ENCODE measurements at places on chromosomes 3 and 15.

GRCh38 chr3:16319307-16319706, 54.3 kb downstream of the OXNAD1 start:
- no peak for DNase-seq

- no peak for DNase-seq
Measured at GRCh38 chr15:96166223-96167200, 164.0 kb upstream of the NR2F2 start.

DNA sequence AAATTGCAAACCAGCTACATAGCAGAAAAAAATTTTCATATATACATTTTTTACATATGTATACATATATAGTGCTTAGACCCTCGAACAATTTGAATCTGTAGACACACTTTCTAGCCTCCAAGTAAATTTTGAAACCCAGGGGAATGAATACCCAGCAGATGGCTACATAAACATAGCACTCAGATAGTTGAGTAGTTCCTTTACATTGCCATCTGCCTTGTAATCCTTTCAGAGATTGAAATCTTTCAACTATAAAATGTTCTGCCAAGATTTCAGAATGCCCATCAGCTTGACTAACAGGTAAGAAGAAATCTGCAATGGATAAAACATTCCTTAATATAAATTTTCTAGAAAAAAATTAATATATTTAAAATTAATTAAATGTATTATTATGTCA, 1333.5 kb upstream of the CADM2 start:
- DNase-seq: no peak

DNA sequence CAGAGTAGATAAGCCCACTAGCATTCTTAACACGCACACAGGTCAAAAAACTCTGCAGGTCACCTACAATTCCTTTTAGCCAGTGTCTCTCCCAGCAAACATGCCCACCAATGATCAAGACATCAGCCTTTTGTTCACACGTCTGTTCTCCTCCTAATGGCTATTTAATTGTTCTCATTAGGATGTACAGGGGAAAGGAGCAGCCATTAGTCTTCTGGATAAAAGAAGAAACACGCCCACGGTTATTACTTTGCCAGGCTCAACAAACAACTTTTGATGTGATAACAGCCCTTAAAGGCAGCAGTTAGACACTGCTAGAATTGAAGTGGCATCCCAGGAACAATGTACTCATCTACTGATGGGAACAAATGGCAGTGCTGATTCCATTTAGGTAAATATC, 108.8 kb downstream of the NTRK3 start:
- DNase-seq: no peak

DNA sequence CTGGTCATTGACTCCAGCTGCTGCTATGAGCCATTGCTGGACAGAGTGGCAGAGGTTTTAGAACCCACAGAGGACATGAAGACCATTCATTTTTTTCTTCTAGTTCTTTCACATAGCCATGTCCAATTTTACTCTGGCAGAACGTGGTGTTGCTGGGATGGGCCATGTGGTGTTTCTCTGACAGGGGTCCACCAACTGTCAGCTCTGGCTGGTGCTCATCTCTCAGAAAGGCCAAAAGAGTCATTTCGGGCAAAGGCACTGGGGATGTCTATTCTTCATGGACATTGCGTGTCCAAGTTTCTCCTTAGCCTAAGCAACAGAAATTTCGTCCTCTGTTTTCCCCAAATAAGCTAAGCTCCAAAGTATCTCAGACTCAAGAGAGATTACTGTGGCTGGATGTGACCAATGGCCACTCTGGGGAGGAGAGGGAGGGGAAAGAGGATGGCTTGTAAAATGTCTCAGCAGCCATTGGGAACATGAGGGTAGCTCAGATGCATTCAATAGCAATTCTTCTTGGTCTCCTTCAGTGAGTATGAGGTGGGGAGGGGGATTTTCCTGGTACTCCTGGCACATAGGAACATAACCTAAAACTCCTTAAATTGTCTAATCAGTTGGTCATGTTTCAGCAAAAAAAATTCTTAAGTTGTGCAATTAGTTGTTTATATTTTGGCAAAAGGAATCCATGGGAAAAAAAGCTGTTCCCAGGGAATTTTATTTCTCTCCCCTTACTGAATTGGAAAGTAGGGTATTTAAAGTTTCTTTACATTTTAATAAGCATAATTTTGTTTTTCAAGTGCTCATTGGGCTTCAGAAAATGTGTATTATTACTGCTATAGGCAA, 131.6 kb upstream of the MITF start:
- DNase-seq: no peak

DNA sequence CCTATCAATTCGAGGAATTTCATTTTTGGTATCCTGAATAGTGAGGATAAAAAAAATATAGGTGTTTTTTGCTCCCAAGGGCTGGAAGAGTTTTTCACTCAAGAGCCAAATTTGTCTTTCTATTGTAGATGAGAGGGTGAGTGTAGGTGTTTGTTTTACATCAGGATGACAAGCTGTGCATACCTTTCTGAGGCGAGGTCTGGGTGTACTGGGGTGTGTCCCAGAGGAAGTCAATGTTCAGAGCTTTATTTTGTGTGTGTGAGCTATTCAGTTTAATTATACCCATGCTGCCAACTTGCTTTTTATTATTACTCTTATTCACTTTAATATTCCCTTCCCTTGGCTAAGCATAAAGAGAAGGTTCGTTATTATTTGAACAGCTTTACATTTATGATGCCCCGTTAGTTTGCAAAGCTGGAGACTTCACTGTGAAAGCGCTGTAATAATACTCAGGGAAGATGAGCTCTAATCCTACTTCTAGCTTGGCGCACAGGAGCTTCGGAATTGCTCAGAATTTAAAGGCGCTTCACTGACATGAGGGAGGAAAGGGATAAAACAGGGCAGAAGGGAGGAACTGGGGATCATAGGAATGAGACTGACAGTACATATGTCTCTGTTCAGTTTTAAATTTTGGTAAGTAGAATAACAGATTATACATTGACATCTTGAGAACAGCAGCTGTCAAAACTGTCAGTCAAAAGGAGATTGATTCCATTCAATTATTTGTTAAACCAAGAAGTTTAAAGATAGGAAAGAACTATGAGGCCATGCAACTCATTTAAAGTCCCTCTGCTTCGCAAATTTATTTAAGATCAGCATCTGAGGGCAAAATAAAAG, 117.7 kb upstream of the TP63 start:
- no peak for DNase-seq

DNA sequence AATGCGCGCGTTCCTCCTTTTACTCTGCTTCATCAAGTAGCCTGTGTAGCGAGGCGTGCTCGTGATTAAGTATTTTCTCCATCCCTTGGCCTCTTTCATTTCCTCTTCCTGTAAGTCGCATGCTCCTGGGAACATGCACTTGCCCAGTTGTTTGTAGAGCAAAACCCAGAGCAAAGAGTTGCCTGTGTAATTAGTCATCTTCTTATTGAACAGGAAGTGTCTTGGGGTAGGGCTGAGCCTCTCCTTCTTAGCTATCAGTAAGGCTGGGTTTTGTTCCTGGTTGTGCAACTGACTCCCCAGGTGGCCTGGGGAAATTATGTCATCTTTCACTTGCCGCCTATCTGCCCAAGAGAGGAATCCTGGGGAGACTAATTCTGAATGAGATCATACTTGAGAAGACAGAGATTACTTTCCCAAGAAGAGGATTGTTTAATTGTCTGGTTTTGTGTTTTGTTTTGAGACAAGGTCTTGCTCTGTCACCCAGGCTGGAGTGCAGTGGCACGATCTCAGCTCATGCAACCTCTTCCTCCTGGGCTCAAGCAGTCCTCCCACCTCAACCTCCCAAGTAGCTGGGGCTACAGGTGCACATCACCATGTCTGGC, 14.9 kb downstream of the LIPH start:
- no peak for DNase-seq

DNA sequence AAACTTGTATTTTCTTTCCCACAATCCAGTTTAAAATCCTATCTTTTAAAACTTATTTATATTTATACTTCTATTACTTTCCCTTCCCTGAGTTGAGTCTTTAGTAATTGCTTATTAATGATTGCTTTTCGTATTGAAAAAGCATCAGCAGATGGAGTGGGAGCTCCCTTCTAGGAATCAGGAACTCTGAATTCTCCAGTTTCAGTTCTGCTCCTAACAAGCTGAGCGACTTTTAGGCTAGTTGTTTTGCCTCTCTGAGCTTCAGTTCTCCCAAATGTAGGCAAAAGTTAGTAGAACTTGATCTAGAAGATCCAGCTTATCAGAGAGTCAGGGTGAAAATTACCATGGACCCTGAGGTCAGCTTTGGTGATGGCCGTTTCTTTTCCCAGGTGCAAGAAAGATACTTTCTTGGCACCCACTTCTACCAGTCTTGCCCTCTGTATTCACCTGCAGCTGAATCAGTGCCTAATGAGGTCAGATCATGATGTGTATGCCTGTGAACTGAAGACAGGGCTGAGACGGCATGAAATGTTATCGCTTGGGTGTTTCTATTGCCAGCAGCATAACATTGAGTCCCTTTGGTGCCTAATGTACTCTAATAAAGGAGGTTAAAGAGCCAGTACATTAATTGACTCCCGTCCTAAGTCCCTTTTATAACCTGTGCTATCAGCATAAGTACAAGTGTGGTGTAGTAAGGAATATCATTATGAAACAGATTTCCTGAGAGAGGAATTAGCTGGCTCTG, 194.5 kb upstream of the TBC1D5 start:
- no peak for DNase-seq

- DNase-seq: no peak
Measured at GRCh38 chr3:146308222-146308621, 57.3 kb upstream of the PLSCR4 start.

DNA sequence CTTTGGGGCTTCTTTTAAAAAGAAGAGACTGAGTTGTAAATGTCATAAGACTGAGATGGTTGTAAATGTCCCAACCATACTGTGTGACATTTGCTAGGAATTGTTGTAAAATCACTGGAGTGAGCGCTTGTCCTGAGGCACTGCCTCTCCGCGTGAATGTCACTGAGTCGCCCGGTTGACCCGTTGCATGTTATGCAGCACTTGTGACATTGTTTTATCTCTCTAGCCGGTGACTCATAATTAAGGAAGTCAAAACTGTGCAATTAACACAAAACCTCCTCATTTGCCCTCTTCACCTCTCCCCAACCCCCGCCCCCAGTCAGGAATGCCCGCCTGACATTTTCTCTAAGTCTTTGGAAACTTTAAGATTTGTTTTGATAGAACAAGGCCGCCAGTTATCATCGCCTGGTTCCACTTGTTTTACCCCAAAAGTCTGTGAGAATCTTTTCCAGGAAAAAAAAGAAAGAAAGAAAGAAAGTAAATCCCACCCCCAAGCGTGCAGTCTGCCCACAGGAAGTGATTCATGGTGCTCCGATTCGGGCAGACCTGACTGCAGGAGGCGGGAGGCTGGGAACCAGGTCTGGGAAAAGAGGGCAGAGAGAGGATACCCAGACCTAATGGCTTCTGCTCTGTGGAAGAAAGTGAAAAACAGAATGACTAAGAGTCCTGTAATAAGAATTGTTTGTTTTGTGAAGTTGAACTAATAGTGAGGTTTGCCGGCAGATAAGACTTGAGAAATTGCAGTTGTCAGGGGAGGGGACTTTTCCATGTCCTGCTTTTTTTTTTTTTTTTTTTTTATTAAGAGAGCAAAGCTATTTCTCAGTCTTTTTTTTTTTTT, 84.8 kb downstream of the SMAD3 start:
- no peak for DNase-seq

- no peak for DNase-seq
Measured at GRCh38 chr3:21163956-21164355, 587.1 kb downstream of the ZNF385D start.
